NCI-H526 (cell line): ENCODE measurements at places on chromosomes 3 and 15.

- no peak for DNase-seq
These were observed 202.5 kb upstream of the UBE3A start for GRCh38 chr15:25641361-25641760.

- peak; percentile 12 for DNase-seq
These were observed 8.2 kb downstream of the FILIP1L start for GRCh38 chr3:100106094-100106493.

GRCh38 chr3:53996141-53996874, 104.6 kb upstream of the SELENOK start:
- no peak for DNase-seq

DNA sequence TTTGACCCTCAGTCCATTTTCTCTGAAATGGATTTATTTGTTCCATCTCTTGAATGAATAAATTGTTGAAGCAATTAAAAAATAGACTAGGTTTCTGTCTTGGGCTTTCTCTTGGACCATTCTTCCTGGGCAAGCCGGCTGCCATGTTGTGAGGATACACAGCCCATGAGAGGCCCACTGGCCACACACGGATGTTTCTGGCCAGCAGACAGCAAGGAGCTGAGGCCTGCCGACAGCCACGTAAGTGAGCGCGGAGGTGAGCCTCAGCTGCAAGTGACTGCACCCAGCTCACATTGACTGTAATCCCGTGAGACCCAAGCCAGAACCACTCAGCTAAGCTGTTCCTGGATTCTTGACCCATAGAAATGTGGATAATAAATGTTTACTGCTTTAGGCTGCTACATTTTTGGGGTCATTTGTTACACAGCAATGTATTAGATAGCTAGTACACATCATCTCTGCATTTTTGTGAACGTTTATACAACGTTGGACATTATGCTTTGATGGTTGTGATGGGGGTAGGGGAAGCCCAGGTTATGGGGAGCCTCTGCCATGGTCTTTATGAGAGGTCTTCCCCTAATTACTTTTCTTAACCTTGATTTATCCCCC, 22.8 kb downstream of the IDH3A start:
- DNase-seq = no peak
